Stomach (tissue), 19 donors: ENCODE measurements at places on chromosomes 2 and 18. TPM values are rescaled to one million over a fixed set of nuclear protein-coding genes. Genes with fewer than 3 reads are reported as not detected.
A peak's percentile ranks its signal among the peaks of the same experiment; 100 is the strongest.

DNA sequence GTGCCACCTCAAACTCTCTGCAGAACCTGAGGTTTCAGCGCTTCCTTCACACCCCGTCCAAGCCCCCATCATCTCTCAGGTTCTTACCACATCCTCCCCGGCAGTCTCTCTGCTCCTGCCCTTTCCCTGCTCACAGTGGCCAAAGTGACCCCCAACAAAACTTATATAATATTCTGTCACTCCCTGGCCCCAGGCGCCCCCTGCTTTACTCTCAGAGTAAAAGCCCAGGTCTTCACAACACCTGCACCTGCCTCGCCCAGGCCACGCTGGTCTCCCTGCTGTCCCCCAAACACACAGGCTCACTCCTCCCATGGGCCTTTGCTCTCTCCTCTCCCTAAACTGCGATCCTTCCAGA lies 6.4 kb downstream of the ITGB1BP1 start:
- no peak for DNase-seq

DNA sequence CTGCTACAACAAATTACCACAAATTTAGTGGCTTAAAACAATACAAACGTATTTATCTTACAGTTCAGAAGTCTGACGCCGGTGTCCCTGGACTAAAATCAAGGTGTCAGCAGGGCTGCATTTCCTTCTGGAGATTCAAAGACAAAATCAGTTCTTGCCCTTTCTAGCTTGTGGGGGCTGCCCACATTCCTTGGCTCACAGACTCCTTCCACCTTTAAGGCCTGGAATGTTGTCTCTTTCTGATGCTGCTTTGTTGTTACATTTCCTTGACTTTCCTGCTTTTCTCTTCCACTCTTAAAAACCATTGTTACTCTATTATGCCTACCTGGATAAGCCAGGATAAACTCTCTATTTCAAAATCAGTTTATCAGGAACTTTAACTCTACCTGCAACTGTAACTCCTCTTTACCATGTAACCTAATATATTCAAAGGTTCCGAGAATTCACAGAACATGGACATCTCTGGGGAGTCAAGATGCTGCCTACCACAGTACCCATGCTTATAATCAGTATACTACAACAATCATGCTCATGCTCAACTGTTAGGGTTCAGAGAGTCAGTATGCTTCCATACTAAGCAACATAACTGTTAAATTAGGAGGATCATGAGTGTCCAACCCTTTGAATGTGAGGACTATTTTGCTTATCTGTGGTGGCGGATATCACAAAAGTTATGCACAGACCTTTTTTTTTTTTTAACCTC lies 27.4 kb downstream of the YES1 start:
- no peak for DNase-seq

GRCh38 chr18:12038082-12038638 lies 55.5 kb upstream of the ANKRD62 start:
- peak; percentile 40 for DNase-seq

The TNFAIP6 gene
- total RNA-seq: not detected

DNA sequence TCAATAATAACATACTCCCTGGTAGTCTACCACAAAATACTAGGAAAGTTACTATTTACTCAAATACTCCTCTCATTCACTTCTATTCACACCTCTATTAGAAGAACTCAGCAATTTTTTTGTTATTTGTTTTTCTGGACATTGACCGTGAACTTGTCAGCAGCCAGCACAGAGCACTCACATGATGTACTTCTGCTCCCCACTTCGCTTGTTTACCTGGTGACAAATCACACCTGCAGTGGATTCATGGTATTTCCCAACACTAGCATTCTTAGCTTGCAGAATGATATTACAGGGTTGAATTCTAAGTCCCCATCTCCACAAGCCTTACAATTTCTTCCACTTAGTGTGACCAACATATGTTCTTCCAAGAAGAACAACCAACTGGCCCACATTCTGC lies 238.2 kb downstream of the SATB2 start:
- DNase-seq: no peak

DNA sequence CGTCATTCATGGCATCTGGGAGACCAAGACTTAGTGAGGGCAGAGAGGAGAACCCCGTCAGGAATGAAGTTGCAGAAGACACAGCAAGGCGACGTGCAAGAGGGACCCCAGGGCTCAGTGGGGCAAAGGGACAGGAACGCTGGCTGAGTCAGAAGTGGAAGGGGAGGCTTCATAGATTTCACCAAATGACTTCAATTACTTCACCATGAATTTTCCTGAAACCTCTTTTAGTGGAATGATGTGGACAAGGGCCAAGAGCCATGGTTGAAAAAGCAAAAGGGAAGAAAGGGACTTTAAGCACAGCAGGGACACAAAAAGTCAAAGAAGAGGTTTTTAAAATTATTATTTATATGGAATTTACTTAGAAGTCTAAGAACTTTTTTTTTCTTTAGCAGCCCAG lies 141.6 kb upstream of the PID1 start:
- DNase-seq: no peak

The DNAJC5G gene
- not detected for total RNA-seq

- DNase-seq: no peak
Observed at GRCh38 chr2:78132391-78133370, 610.5 kb upstream of the LRRTM4 start.

- no peak for DNase-seq
Observed at GRCh38 chr2:233492078-233492477, 74.5 kb downstream of the USP40 start.

- DNase-seq: no peak
Observed at GRCh38 chr2:129087133-129087813, 768.6 kb upstream of the HS6ST1 start.

The DSG1 gene
- not detected for total RNA-seq

DNA sequence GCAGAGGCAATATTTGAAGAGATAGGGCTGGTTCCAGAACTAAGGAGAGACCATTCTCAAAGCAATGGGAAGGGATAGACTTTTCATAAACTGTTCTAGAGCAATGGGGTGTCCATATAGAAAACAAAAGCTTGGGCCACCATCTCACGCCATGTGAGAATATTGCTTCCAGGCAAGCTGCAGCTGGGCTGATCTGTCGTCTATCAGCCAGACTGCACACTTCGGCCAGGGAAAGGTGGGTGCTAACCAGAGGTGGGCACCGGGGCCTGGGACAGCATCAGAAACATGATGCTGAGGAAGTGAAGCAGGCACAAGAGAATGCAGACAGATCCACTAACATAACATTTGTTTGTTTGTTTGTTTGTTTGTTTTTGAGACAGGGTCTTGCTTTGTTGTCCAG lies 43.7 kb downstream of the MYO7B start:
- DNase-seq: no peak

GRCh38 chr2:160968183-160968582 lies 192.0 kb upstream of the TANK start:
- no peak for DNase-seq

GRCh38 chr2:129757366-129757914 lies 222.0 kb upstream of the RAB6C start:
- no peak for DNase-seq

The TEX44 gene
- not detected for total RNA-seq

GRCh38 chr2:21301871-21302455 lies 178.2 kb downstream of the TDRD15 start:
- DNase-seq: no peak

The ITGB6 gene
- 27.1 TPM for total RNA-seq

GRCh38 chr18:32760391-32760790 lies 12.4 kb downstream of the KLHL14 start:
- no peak for DNase-seq

The SLC4A5 gene
- 4.8 TPM for total RNA-seq

DNA sequence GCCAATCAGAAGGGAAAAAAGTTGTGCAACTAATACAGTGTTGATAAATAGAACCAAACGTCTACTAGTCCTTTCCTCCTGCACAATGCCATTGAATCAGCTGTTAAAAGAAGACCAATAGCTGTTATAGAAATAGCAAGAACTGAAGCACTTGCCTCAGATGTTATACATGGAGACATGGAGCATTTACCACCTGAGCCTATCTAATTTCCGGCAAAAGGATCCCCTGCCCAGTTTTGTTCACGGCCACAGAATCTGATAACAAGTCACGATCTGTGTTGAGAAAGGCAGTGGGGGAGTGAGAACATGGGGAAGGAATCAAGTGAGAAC lies 285.4 kb downstream of the ZEB2 start:
- DNase-seq: no peak

GRCh38 chr2:202721621-202722020 lies 86.9 kb downstream of the FAM117B start:
- no peak for DNase-seq

DNA sequence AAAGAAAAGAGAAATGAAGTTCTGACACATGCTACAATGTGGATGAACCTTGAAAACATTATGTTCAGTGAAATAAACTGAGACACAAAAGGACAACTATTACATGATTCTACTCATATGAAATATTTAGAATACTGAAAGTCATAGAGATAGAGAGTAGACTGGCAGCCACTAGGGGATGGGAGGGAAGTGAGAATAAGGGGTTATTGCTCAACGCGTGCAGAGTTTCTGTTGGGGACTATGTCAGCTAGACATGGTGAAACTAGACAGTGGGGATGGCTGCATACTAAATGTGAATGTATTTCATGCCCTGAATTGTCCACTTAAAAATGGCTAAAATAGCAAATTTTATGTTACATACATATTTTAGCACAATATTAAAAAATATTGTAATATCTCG lies 108.7 kb upstream of the ATL2 start:
- no peak for DNase-seq

DNA sequence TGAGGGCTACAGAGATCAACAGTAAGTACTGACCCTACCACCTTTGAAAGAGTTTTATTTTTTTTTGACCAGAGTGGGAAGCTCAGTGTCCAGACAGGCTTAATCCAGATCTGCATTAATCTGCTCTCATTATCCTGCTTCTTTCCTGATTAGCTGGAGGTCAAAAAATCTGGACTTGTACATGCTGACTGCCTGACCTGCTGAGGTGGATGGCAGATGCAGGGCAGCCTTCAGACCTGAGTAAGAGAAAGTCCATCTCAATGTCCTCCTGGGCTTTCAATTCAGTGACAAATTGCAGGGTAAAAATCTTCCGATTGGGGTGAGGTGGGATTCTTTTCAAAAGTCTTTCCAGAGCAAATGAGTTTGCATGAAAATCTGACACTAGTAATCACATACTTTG lies 998.8 kb upstream of the PIK3C3 start:
- DNase-seq: no peak

DNA sequence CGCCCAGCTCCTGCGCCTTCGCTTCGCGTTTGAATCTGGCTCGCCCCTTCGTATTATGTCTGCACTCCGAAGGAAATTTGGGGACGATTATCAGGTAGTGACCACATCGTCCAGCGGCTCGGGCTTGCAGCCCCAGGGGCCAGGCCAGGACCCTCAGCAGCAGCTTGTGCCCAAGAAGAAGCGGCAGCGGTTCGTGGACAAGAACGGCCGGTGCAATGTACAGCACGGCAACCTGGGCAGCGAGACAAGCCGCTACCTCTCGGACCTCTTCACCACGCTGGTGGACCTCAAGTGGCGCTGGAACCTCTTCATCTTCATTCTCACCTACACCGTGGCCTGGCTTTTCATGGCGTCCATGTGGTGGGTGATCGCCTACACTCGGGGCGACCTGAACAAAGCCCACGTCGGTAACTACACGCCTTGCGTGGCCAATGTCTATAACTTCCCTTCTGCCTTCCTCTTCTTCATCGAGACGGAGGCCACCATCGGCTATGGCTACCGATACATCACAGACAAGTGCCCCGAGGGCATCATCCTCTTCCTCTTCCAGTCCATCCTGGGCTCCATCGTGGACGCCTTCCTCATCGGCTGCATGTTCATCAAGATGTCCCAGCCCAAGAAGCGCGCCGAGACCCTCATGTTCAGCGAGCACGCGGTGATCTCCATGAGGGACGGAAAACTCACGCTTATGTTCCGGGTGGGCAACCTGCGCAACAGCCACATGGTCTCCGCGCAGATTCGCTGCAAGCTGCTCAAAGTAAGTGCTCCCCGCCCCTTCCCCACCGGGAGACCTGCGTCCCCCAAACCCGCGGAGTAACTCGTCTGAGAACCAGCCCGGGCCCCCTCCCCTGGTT lies 453 bp downstream of the KCNJ3 start:
- DNase-seq: peak; percentile 51

- no peak for DNase-seq
Observed at GRCh38 chr18:69631281-69631680, 230.6 kb downstream of the DOK6 start.

GRCh38 chr18:75035928-75036327 lies 173.0 kb downstream of the PTGR3 start:
- DNase-seq: no peak

- no peak for DNase-seq
Observed at GRCh38 chr2:112019569-112019982, 35.5 kb upstream of the TMEM87B start.

- no peak for DNase-seq
Observed at GRCh38 chr2:38590053-38590452, 12.7 kb downstream of the HNRNPLL start.

DNA sequence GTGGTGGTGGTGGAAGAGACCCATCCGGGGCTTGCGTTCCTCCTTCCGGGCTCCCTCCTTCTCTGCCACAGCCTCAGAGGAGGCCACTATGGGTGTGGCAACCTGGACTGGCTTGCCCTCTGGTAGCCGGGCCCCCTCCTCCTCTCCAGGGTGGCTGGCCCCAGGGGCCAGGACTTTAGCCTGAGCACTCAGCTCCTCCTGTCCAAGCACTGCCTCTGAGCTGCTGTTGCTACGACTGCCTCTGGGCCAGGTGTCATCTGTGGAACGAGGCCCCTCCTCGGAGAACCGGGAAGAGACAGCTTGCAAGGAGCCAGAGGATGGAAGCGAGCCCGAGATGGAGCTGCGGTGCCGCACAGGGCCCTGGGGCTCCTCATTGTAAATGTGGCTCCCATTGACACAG lies 16.7 kb upstream of the SFXN5 start:
- DNase-seq: no peak

- no peak for DNase-seq
Observed at GRCh38 chr2:232287316-232287715, 91.2 kb upstream of the ALPP start.

- peak; percentile 62 for DNase-seq
Observed at GRCh38 chr2:8803658-8804379, 33.6 kb downstream of the KIDINS220 start.

- no peak for DNase-seq
Observed at GRCh38 chr2:64610316-64610855, 43.3 kb downstream of the SERTAD2 start.

The MEX3C gene
- total RNA-seq: 45.2 TPM

- no peak for DNase-seq
Observed at GRCh38 chr18:3923750-3924149, 473.8 kb downstream of the TGIF1 start.

GRCh38 chr2:42239289-42239661 lies 70.1 kb downstream of the EML4 start:
- no peak for DNase-seq

The FEV gene
- total RNA-seq: not detected

The CKAP2L gene
- total RNA-seq: 2.0 TPM
